Epithelial cell of proximal tubule (primary cell): ENCODE measurements at places on chromosomes 11 and 22.

- DNase-seq: no peak
Observed at GRCh38 chr22:27747396-27748221, 53.9 kb downstream of the MN1 start.

DNA sequence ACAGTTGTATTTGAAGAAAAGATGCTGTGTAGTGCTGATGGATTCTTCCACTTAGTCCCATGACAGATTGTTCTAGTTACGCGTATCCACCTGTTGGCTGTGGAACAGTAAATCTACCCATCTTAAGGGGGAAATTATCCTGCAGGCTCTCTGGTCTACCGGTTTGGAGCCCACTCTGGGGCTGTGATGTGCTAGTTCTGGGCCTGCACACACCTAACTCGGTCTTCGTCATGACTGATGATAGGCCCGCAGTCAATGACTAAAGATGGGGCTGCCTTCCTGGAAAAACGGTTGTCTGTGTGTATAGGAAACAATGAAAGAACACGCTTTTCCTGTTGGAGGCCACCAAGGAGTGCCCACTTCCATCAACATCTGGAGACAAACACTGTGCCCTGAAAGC, 6.2 kb upstream of the RBM4B start:
- DNase-seq: no peak

DNA sequence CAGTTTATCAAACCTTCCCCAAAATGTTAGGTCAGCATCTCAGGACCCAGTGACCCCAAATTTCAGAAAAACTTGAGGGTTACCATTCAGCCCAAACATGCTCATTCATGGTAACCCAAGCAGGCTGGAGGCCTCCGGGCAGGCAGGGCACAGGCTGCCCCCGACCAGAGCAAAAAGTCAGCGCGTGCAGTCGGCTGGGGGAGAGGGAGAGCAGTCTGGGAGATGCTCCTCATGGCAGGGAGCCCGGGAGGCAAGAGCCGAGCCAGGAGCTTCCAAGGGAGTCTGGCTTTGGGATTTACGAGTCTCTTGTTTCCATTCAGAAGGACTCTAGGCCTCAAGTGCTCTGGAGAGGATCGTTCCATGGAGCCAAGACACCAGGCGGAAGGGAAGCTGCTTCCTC, 45.7 kb downstream of the RPUSD4 start:
- no peak for DNase-seq

GRCh38 chr11:102458548-102458947, 6.0 kb upstream of the TMEM123 start:
- DNase-seq: no peak

- no peak for DNase-seq
Observed at GRCh38 chr11:120079750-120080610, 57.9 kb downstream of the TRIM29 start.
